ENCODE measurements at places on chromosomes 5 and 9.

DNA sequence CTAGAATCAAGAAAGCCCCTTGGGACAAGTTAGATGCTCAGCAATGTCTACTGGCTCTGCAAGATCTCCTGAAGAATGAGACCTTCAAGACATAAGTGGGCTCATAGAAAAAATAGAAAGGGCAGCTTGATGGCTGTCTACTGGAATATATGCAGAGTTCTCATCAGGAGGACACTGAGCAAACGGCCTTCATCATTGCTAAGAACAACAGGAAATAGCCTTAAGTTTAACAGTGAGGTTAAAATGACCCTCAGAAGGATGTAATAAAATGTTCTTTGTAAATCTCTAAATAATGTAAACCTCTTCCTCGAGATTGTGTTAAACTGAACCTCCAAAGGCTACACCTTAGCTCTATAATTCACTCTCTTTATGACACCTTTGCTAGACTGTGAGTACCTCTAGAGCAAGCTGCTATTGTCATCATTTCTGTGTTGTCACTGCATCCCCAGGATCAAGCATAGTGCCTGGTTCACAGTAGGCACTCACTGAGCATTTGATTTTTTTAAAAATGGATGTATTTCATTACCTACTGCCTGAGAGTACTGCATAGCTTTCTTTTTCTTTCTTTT, 22.2 kb upstream of the LHFPL2 start:
- no peak for DNase-seq

GRCh38 chr5:68962757-68963484, 130.9 kb upstream of the SLC30A5 start:
- DNase-seq: no peak

GRCh38 chr5:96588539-96588938, 73.6 kb upstream of the CAST start:
- no peak for DNase-seq

GRCh38 chr5:115465431-115465830, 79.1 kb downstream of the FEM1C start:
- no peak for DNase-seq

GRCh38 chr5:180852495-180852894, 8.6 kb downstream of the ZFP62 start:
- no peak for DNase-seq

DNA sequence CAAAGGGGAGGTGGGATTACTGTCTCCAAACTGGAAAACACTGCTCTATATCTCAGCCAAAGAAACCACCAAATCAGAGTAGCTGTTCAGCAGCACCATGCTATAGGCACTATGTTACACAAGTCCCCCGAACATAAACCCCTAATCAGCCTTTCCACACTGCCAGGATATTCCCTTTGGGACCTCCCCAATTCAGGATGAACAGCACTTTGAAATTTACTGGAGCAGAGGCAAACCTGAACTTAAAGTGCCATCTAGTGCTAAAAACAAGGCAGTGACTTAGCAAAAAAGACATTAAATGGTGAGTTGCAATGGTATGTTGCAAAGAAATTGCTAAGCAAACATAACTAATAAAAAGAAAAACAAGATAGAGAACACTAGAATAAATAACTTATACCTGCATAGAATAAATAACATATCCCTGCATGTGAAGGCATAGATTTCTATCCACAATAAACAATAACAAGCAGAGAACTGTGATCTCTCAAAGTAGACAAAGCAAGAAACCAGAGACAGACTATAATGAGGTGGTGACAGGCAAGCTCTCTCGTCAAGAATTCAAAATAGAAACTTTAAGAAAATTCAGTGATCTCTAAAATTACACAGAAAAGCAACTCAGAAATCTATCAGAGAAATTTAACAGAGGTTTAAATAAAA, 584.4 kb upstream of the ACO1 start:
- DNase-seq: no peak

All from stimulated activated CD8-positive, alpha-beta memory T cell treated with anti-CD3 and anti-CD28 coated beads, Interleukin-4, amount 100 ng/mL, for 4 hours (primary cell).